IMR-90 (cell line): ENCODE measurements at places on chromosomes 11 and 22.

GRCh38 chr11:119363851-119364590 is 17.5 kb downstream of the USP2 start:
- H3K36me3 ChIP-seq = no peaks in the 10 kb centered on the region
- H3K27me3 ChIP-seq = no peaks in the 10 kb centered on the region
- H3K27ac ChIP-seq = no peak overlapping the region
- peak overlapping the region; percentile 38 for H3K4me3 ChIP-seq
- DNase-seq = no peak

DNA sequence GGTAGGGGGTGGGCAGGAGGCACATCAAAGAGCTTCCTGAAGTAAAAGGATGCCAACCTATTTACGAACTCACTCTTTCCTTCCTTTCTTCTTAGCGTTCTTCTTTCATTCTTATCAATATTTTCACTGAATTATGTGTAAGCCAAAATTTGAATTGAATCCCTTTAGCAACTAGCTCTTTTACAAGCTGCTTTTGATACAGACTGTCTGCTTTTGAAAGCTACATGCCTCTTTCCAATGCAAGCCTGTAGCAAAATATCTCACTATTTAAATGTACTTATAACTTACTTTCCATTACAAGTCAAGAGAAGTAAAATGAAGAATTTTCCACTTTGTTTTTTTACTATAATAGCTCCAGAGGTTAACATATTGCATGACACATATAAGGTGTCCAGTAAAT is 186.6 kb downstream of the NXPE2 start:
- no peak overlapping the region for H3K27ac ChIP-seq
- H3K4me1 ChIP-seq = no peaks in the 10 kb centered on the region
- no peak overlapping the region for H3K4me3 ChIP-seq
- H3K36me3 ChIP-seq = no peaks in the 10 kb centered on the region
- DNase-seq = no peak

DNA sequence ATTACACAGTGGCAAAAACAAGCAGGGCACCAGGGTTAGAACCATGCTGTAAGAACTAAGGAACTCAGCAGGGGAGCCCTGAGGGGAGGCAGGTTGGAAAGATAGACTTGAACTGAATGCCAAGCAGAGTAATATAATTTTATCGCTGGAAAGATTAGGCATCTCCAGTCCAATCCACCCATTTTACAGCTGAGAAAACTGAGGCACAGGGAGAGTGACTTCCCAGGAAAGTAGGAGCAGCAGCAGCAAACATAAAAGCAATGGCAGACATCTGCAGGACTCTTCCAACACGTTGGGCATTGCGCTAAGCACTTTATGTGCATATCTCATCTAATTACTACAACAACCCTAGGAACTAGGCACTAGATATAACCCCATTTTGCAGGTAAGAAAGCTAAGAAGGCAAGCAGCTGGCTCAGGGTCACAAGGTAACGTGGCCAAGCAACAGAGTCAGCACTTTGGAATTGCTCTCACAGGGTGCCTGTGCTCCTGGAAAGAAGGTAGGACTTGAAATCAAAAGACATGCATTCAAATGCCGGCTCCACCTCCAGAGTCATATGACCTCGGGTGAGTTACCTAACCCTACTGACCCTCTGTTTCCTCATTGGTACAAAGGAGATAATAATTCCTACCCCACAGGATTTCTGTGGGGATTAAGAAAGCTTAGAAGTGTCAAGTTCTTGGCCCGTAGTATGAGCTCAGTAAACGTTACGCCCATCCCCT is 215.3 kb downstream of the BARX2 start:
- H3K36me3 ChIP-seq = no peaks in the 10 kb centered on the region
- H3K4me3 ChIP-seq = no peak overlapping the region
- H3K27ac ChIP-seq = no peak overlapping the region
- DNase-seq = no peak
- no peaks in the 10 kb centered on the region for H3K4me1 ChIP-seq
- no peaks in the 10 kb centered on the region for H3K27me3 ChIP-seq

DNA sequence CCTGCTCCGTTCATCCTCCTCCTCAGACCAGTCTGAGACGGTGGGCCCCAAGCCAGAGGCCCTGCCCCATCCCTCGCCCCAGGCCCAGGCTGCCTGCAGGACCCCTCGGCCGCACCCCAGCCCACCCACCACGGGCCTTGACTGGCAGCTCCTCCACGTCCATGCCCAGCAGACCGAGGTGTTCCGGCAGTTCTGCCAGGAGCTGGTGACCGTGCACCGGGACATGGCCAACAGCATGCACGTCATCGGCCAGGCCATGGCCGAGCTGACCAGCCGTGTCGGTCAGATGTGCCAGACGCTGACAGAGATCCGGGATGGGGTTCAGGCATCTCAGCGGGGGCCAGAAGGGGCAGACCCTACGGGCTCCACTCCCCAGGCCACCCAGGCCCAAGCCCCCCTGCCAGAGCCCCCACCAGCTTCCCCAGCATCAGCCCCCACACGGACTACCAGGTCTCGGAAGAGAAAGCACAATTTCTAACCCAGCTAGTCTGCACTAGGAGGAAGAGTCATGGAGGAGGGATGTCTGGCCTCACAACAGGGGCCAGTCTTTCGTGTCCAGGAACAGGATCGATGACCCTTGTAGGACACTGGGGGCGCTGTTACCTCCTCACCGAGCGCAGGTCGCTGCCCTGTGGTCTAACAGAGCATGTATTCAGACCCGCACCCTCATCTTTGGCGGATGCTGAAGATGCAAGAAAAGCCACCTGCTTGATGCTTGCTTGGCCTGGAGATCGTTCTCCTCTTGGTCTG is 66.3 kb downstream of the PRDM11 start:
- no peaks in the 10 kb centered on the region; the same call in 1 of the 2 replicates for H3K4me1 ChIP-seq
- peaks cover 4% of the 10 kb centered on the region; the same call in 1 of the 2 replicates for H3K36me3 ChIP-seq
- no peaks in the 10 kb centered on the region for H3K27me3 ChIP-seq
- no peak overlapping the region for H3K27ac ChIP-seq
- H3K4me3 ChIP-seq = no peak overlapping the region

- H3K36me3 ChIP-seq = no peaks in the 10 kb centered on the region
- H3K4me1 ChIP-seq = peaks cover 9% of the 10 kb centered on the region
- H3K27ac ChIP-seq = peak overlapping the region; percentile 84
- no peaks in the 10 kb centered on the region for H3K27me3 ChIP-seq
- H3K4me3 ChIP-seq = peak overlapping the region; percentile 11; the same call in 1 of the 2 replicates
- DNase-seq = peak; percentile 71
Measured at GRCh38 chr11:82858556-82859091, 41.6 kb downstream of the PRCP start.
